ENCODE measurements at places on chromosomes 4 and X.

GRCh38 chrX:56530011-56530410 lies 33.4 kb upstream of the UBQLN2 start:
- no peak for DNase-seq

GRCh38 chr4:80266902-80267380 lies 477 bp downstream of the FGF5 start:
- DNase-seq: no peak

GRCh38 chr4:113142351-113142750 lies 92.9 kb downstream of the ANK2 start:
- no peak for DNase-seq

- no peak for DNase-seq
Observed at GRCh38 chr4:53956053-53956452, 108.4 kb downstream of the CHIC2 start.
